Activated CD4-positive, alpha-beta T cell treated with anti-CD3 and anti-CD28 coated beads, Interleukin-2, amount 10 ng/mL, durations not matched to agents 7 days and 5 days (primary cell): ENCODE measurements at places on chromosomes 2 and 18. TPM values are rescaled to one million over a fixed set of nuclear protein-coding genes. Genes with fewer than 3 reads are reported as not detected.

DNA sequence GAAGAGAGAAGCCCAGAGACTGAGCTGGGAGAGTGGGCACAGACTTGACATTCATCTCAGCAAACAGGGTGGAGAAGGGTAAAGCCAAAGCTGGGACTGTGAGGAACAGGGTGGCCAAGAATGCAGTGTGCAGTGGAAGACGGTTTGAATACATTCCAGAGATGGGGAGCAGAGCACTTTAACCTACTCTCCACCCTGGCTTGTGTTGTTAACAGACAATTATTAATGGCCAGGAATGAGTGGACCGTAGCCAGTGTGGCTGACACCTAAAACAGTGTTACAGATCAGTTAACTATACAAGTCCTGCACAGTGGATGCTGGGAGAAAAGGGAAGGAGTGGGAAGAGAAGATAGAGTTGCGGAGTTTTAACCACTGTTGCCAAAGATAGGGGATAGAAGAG lies 7.4 kb upstream of the NAB1 start:
- H3K4me1 ChIP-seq = peaks cover 3% of the 10 kb centered on the region
- no peaks in the 10 kb centered on the region for H3K36me3 ChIP-seq
- DNase-seq = no peak

DNA sequence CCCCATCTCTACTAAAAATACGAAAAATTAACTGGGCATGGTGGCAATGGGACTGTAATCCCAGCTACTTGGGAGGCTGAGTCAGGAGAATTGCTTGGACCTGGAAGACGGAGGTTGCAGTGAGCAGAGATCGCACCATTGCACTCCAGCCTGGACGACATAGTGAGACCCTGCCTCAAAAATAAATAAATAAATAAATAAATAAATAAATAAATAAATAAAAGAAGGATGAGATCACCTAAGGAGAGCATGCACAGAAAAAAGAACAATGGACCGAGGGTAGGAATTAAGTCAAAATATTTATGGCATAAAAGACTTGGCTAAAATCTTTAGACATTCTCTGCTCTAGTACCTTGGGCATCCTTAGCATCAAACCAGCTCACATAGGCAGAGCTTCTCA lies 8.9 kb upstream of the RBMS1 start:
- peaks cover 2% of the 10 kb centered on the region for H3K36me3 ChIP-seq
- H3K4me3 ChIP-seq = no peak overlapping the region
- H3K4me1 ChIP-seq = peaks cover 22% of the 10 kb centered on the region
- no peak for DNase-seq

DNA sequence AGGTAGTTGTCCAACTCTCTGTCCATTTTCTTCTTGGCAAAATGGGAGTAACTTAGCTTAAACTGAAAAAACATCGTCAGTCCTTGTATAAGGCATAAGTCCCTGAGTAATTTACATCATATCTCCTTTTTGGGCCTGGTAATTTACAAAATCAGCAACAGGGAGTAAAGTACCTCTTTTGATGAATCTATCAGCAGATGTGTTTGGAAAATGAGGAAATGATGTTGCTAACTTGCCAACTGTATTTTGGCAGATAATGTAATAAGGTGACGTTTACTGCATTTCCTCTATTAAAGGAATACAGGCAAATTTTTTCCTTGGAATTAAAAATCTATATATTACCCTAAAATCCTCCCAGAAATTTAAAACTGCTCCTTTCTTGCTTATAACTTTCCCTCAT lies 29.2 kb downstream of the ANKRD44 start:
- H3K36me3 ChIP-seq = peaks cover 52% of the 10 kb centered on the region
- DNase-seq = no peak

- no peaks in the 10 kb centered on the region for H3K27me3 ChIP-seq
- H3K36me3 ChIP-seq = peaks cover 2% of the 10 kb centered on the region
- no peak overlapping the region for H3K4me3 ChIP-seq
- H3K27ac ChIP-seq = peak overlapping the region; percentile 55
- peaks cover 33% of the 10 kb centered on the region for H3K4me1 ChIP-seq
These were observed 113.1 kb downstream of the SPP2 start for GRCh38 chr2:234163510-234164045.

DNA sequence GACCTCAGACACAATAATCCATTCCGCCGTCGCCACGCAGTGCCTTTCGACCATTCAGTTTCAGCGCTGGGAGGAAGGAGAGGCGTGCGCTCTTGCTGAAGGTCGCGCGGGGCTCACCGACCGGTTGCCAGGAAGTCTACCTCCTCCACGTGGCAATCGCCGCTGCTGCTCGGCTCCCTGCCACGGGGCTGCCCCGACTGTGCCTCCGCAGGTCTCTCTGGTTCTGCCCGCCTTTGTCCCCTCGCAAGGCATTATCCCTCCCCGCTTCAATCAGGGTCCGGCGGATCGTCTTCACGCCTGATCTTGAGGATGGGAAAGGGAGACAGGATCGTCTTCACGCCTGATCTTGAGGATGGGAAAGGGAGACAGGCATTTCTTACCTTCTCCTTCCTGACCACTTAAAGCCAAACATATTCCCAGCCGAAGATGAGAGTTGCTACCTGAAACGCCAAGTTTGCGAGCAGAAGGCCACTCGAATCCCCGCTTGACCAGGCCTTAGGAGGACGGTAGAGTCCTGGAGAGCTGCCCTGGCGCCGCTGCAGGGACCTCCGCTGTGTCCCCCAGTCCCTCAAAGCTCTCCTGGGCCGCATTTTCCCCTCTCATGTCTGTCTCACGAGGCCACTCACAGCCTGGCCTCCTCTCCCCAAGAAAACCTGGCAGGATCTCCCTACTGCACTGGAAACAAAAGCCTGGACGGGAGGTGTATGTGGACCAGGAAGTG lies 4.3 kb upstream of the GPR45 start:
- H3K4me3 ChIP-seq = no peak overlapping the region
- H3K27me3 ChIP-seq = peaks cover 19% of the 10 kb centered on the region
- peaks cover 8% of the 10 kb centered on the region for H3K4me1 ChIP-seq
- H3K36me3 ChIP-seq = no peaks in the 10 kb centered on the region
- H3K27ac ChIP-seq = no peak overlapping the region

DNA sequence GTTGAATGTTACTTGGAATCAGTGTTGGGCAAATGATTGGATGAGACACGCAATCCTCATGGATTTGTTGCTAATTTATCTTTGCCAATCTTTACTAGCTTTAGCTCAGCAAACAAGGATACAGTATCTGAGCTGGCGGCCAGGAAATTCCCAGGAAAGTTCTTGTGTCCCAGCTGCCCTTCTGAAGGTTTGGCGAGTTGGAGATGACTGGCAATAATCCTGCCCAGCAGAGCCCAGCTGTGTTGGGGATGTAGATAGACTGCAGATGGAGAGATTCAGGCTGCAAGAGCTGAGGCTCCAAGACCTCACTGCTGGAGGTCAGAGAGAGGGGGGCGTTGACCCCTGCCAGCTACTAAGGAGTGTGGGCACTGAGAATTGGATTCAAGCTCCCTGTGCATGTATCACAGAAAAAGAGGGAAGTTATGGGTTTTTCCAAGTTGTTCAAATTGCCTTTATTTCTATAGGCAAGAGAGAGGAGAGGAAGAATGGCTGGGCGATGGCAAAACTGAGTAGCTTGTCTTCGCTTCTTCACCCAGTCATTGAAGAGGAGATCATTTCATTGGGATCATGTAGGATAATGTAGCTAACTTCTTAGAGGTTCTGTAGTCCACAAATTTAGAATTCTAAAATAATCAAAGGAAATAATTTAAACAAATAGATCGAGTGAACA lies 506.8 kb upstream of the LRATD1 start:
- no peak for DNase-seq
- no peaks in the 10 kb centered on the region for H3K36me3 ChIP-seq
- no peaks in the 10 kb centered on the region for H3K4me1 ChIP-seq
- H3K27me3 ChIP-seq = no peaks in the 10 kb centered on the region
- H3K4me3 ChIP-seq = no peak overlapping the region

DNA sequence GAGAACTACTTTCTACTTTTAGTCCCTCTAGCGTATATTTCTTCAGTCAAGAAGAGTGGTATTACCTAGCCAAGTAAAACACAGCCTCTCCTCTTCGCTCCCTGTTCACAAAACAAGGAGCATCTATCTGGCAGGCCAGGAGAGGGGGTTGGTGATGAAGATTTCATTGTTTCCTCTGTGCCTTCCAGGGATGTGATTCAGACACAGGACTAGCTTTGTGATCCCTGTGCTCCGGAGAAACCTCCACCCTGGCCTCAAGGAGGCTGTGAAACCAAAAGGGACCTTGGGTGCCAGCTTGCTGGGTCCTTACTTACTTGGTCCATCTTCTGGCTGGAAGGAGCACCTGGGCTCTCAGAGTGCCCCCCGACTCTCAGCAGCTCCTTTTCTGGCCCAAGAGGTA lies 5.7 kb downstream of the RHOB start:
- no peak overlapping the region for H3K4me3 ChIP-seq
- H3K4me1 ChIP-seq = peaks cover 2% of the 10 kb centered on the region
- peaks cover 43% of the 10 kb centered on the region for H3K27me3 ChIP-seq
- no peak for DNase-seq
- H3K36me3 ChIP-seq = no peaks in the 10 kb centered on the region
- H3K27ac ChIP-seq = no peak overlapping the region

- H3K4me3 ChIP-seq = no peak overlapping the region
- H3K27ac ChIP-seq = no peak overlapping the region
- DNase-seq = no peak
- peaks cover 6% of the 10 kb centered on the region for H3K4me1 ChIP-seq
- no peaks in the 10 kb centered on the region for H3K36me3 ChIP-seq
These were observed 2.5 kb upstream of the DHRS9 start for GRCh38 chr2:169066897-169067296.

DNA sequence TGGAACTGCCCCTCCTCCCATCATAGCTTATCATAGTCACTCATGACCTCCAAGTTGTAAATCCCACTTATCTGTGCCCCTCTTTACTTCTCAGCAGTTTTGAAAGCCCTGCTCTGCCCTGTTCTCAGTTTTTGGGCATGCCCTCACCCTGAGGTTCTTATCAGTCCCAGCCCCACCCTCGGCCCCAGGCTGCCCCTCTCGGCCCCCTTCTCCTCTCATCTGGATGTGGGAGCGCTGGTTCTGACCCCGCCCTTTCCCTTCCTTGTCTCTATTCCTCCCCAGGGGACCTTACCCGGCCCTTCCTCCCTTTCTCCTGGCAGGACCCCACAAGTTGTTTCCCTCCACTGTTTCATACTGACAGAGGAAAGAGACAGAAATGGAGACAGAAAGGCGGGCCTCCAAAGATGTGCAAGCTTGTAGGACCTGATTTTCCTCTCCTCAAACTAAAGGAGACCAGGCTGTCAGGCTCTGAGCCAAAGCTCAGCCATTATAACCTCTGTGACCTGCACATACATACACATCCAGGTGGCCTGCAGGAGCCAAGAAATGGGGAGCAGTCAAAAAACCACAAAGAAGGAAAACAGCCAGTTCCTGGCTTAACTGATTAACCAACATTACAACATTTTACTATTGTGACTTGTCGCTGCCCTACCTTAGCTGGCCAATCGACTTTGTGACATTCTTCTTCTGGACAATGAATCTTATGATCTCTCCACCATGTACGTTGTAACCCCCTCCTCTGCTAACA lies 171.0 kb upstream of the HS6ST1 start:
- H3K4me1 ChIP-seq = no peaks in the 10 kb centered on the region
- H3K27ac ChIP-seq = no peak overlapping the region
- peaks cover 8% of the 10 kb centered on the region for H3K27me3 ChIP-seq
- H3K36me3 ChIP-seq = no peaks in the 10 kb centered on the region

DNA sequence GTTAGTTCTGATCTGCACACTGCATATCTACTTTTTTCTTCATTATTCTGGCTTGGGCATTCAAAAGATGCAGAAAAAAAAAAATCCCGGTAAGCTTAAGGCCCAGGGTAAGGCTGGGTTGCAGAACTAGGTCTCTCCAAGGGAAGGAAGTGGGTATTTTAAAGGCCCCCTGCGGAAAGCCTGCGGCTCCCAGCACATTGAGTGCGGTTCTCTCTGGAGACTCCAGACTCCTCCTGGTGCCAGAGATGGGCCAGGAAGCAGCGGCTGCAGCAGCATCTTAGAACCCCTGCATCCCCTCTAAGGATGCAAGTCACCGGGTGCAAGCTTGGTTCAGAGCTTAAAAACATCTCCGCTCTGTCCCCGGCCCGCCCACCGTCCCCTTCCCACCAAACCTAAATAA lies 49.5 kb downstream of the TGIF1 start:
- no peak for DNase-seq
- peaks cover 14% of the 10 kb centered on the region for H3K4me1 ChIP-seq
- peak overlapping the region; percentile 39 for H3K4me3 ChIP-seq
- no peaks in the 10 kb centered on the region for H3K36me3 ChIP-seq
- H3K27me3 ChIP-seq = peaks cover 38% of the 10 kb centered on the region

DNA sequence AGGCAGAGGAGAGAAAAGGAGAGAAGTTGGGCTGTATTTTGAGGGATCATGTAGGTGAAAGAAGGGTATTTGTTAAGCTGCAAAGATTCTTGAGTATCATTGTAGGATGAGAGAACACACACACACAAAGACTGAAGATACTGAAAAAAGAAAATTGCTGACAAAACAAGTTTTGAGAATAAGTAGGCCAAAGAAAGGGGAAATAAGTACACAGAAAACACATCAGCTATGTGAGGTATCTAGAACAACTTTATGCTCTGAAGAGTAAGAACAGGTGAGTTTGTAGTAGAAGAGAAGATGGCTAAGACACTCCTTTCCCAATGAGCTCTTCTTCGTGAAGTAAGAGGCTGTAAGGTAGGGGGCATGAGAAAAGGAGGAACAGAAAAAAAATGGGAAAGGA lies 28.2 kb downstream of the METTL8 start:
- peaks cover 19% of the 10 kb centered on the region for H3K36me3 ChIP-seq
- no peak overlapping the region for H3K27ac ChIP-seq
- DNase-seq = no peak

DNA sequence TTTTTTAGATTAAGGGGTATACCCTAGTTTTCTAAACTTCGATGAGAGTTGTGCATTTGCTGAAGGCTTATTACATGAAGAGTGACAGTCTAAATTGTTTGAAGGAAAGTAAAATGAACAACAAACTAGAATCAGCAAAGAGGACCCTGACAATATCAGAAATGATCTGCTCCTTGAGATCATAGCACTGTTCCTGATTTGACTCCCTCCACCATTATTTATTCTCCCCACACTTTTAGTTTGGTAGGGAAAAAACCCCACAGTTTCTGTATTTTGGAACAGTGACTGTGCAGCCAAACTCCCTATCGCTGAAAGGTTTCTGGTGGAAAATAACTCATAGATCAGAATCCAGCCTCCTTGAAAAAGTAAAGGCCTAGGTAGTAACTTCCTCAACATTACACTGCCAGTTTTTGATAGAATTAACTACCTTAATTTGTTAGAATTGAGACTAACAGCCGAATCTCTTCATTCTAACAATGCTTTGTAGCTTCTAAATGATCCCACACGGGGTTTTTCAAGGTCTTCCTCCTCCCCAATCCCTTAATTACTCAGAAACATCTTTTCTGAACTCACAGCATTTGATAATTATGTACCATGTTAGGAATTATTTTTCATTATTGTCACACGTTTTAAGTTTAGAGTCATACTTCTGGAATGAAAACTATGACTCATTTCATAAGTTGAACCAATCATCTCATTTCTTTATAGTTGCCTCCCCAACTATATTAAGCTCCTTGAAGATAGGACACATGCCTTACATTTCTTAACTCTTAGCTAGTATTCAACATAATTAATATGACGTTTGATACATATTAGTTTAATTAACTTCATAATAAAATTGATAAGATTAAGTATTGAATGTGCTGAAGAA lies 2.9 kb downstream of the MYL12A start:
- H3K4me1 ChIP-seq = peaks cover 53% of the 10 kb centered on the region
- no peak for DNase-seq
- H3K4me3 ChIP-seq = peak overlapping the region; percentile 88
- peaks cover 67% of the 10 kb centered on the region for H3K36me3 ChIP-seq
- H3K27me3 ChIP-seq = no peaks in the 10 kb centered on the region

The ITGA6 gene
- 46.7 TPM for total RNA-seq

The PMAIP1 gene
- total RNA-seq = 14.8 TPM

The STARD6 gene
- total RNA-seq = not detected
